ENCODE measurements at places on chromosomes 16 and 17.

GRCh38 chr16:11586856-11587642 lies at the start of gene LITAF:
TSS of gene LITAF (minus strand) at chr16:11586919. CDS start at chr16:11556730, 30,189 bp downstream.
- peak; percentile 74 for DNase-seq

DNA sequence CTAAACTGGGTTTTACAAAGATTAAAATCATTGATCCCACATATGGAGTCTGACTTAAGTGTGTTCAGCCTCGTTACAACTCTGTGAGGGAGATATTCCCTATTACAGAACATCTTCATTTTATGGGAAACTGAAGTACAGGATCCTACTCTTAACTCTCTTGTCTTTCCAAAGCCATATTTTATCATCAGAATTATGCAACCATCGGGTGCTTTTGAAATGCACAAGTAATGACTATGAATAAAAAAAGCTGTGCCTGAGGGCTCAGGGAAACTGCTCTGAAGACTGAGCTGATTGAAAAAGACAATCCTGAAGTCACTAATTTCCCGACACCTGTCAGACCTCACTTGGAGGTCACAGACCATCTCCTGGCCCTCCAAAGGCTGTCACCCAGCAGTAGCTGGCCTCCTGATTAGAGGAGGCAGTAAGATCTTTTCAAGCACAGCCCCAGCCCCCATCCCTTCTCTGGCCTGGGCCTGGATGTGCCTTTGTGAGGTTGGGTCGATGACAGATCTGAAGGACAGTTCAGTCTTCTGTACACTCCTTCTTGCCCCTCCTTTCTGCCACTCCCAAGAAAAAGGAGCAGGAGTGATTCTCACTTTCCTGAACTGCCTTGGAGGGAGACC lies 5.6 kb downstream of the AKAP1 start:
- DNase-seq = peak; percentile 29

DNA sequence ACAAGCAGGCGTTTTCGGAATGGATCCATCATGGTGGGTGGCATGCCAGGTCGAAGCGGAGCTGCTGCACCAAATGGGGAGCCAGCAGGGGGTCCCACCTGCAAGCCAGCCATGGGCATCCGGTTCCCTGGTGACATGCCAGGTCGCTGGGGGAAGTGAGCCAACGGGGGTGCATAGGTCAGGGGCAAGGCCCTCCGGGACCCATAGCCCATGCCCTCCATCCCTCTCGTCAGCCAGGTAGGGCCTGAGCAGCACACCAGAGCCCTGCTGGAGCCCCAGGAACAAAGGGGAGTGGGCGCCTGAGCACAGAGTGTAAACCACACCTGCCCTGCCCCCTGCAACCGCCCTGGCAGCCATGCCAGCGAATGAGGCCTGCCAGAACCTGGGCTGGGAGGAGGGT lies 5.0 kb downstream of the SMARCD2 start:
- no peak for DNase-seq

GRCh38 chr16:77967054-77967904 lies 55.1 kb upstream of the CLEC3A start:
- DNase-seq = no peak

- DNase-seq = no peak
Measured at GRCh38 chr17:63291258-63291657, 154.8 kb downstream of the CYB561 start.

DNA sequence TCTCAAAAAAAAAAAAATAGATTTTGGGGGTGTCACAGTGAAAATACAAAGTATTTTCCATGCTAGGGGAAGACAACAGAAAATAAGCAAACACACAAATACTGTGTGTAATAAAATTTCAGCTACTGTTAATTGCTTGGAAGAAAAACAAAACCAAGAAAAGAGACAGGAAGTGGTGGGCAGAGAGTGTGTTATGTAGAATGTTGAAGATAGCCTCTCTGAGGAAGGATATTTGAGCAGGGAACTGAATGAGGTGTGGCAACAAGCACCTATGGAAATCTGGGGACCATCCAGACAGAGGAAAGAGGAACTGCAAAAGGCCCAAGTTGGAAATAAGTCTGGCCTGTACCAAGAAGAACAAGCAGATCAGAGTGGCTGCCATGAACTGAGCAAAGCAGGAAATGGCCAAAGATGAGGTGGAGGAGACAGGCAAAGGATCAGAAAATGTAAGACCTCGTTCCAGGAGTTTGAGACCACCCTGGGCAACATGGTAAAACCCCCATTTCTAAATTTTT lies 7.8 kb upstream of the USP31 start:
- DNase-seq = no peak

DNA sequence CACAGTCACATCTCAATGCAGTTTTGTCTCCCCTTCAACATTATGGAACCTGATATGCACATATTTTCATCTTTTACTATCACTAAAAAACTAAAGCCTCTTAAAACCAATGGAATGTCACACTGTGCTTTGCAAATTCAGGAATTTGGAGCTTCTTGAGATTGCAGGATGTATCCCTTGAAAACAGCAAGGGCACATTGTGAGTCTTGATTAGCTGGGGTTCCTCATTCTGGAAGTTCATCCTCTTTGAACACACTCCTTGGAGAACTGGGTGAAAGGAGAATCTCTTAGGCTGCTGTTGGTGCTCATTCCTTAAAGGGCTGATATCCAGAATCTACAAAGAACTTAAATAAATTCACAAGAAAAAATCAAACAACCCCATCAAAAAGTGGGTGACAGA lies 21.1 kb upstream of the MYOCD start:
- no peak for DNase-seq

DNA sequence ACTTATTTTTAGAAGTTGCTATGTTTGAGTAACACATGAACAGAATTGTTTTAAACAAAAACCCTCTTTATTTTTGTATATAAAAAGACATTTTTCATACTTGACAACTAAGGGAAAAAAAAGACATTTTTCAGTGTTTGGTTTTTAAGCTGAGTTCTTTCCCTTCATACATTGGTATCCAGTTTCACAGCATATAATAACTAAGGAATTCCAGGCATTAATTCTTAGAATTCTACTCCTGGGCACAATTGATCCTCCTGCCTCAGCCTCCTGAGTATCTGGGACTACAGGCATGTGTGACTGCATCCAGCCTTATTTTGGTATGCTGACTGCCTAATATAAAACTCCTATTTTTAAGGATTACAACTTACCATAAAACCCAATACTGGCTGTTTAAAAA lies 8.4 kb downstream of the FBXO47 start:
- DNase-seq = no peak

GRCh38 chr16:81450783-81451491 lies 6.3 kb downstream of the CMIP start:
- no peak for DNase-seq

GRCh38 chr17:69913616-69914015 lies 161.4 kb upstream of the KCNJ16 start:
- DNase-seq = no peak

DNA sequence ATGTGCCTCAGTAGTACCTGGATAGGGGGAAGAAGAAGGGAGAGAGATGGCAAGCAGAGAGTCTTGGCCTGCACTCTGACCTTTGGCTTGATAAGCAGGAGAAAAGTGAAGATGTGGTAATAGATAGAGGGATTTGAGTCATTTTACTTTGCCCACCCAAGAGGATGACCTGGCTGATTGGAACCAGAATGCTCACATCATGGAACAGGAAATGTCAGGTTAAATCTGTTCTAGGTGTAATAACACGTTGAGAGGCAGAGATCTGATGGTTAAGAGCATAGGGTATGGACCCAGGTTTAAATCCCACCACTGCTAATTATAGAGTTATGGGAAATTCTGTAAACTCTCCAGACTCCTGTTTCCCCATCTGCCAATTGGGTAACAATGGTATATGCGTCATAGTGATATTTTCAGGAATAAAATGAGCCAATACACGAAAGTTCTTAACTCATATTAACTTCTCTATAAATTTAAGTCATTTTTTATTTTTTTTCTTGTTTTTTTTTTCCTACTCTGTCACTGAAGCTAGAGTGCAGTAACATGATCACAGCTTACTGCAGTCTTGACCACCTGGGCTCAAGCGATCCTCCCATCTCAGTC lies 8.1 kb upstream of the CCL18 start:
- no peak for DNase-seq

- DNase-seq = no peak
Measured at GRCh38 chr17:74104921-74105320, 98.6 kb upstream of the RPL38 start.

GRCh38 chr17:77437017-77437416 lies 296.2 kb downstream of the SEC14L1 start:
- no peak for DNase-seq

- peak; percentile 5 for DNase-seq
Measured at GRCh38 chr16:85860413-85861094, 38.4 kb upstream of the IRF8 start.

GRCh38 chr17:42997390-42997983 lies 732 bp upstream of the RPL27 start:
- DNase-seq = no peak

GRCh38 chr16:4160658-4161430 lies 44.6 kb upstream of the ADCY9 start:
- no peak for DNase-seq

GRCh38 chr16:28189245-28189644 lies 22.5 kb downstream of the XPO6 start:
- DNase-seq = no peak

GRCh38 chr17:75819116-75819515 lies 25.1 kb downstream of the UNC13D start:
- no peak for DNase-seq

GRCh38 chr16:51710186-51710585 lies 559.1 kb upstream of the SALL1 start:
- DNase-seq = no peak

DNA sequence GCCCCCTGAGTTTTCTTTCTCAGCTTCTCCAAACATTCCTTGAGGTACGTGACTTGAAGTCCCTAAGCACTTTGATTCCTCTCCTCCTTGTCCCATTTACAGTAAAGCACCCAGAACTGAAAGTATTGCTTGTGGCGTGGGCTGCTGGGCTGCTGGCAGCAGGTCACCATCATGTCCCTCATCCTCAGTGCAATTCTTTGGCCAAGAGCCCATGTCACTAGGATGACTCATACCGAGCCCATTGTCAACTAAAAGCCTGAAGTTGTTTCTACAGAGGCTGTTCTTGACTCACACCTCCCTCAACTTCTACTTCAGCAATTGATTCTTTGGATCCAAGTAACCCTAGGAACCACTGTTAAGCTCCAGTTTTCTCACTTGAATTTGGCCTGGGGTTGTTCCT lies 54.3 kb downstream of the KPNA2 start:
- peak; percentile 12 for DNase-seq

- DNase-seq = no peak
Measured at GRCh38 chr17:2067608-2068024, 12.7 kb downstream of the HIC1 start.

GRCh38 chr17:21282231-21282630 lies 2.3 kb upstream of the MAP2K3 start:
- peak; percentile 92 for DNase-seq

- no peak for DNase-seq
Measured at GRCh38 chr16:48617104-48617705, 7.2 kb upstream of the N4BP1 start.

DNA sequence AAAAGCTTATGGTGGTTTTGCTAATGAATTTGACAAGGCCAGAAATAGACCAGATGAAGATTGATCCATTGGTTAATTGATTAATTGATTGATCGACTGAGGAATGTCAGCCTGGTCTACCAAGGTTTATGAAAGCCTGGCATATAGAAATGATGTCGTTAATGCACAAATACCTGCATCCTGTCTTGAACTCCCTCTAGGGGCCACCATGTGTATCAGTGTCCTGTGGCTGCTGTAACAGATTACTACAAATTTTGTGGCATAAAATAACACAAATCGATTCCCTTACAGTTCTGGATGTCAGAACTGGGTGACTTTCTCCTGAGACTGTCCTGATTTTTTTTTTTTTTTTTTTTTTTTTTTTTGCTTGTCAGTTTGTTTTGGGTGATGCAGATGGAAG lies 553.2 kb downstream of the MAF start:
- no peak for DNase-seq

DNA sequence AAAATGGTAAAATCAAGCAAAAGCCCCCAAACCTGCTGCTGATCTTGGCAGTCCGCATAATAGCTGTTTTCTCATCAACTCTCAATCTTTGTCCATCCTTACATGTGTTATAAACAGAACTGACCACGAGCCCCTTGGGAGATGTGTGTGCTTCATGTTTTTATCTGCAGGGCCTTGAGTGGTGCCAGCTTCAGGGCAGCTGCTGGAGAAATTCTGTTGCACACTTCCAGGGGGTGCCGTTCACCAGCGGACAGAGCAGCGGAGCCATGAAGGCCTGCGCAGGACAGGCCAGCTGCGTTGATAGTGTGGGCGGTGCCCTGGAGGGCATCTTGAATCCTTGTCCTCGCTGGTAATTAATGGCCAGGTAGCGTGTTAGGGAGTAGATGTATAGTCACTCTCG lies 20.1 kb downstream of the MPRIP start:
- DNase-seq = no peak

DNA sequence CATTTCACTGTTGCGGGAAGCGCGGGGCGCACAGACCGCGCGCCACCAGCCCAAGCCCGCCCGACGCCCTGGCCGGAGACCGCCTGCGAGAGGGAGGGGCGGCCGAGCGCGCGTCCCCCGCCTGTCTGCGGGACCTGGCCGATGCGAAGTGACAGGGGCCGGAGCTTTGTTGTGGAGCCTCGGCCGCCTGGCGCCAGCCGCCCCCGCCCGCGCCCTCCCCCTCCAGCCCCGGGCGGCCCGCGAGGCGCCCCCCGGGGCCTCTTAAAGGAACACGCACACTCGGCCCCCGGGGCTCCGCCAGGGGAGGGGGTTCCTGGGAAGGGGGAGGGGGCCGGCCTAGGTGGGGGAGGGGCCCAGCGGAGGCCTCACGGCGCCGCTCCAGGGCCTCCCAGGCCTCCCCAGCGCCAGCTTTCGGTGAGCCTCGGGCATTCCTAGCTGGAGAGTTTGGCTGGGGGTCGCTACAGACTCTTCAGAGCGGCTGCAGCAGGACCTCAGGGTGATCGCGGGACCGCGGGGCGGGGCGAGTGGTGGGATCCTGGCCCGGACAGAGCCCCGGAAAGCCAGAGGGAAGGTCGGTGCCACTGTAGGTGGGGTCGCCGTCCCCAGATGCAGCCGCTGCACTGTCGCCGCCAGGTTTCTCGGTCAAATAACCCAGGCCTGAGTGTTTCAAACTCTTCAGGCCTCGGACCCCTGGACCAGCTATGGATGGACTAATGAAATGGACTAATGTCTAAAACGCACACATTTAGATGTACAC lies 2.4 kb upstream of the TBX2 start:
- DNase-seq = no peak

GRCh38 chr16:31695667-31696066 lies 168.0 kb downstream of the AHSP start:
- DNase-seq = no peak

DNA sequence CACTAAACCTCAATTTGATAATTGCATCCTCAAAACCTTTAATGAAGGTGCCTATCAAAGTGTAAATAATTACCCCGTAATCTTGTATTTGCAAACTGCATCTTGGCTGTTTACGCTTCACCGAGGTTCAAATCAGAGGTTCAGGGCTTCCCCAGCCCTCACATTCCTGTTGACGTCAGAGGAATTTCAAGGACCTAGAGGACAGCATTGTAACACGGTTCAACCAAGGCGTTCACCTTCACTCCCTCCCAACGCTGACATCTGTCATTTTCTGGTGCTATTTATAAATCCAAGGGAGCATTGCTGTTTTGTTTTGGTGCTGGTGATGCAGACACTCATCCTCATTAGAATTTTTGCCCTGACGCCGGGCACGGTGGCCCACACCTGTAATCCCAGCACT lies 691.6 kb upstream of the RBFOX1 start:
- no peak for DNase-seq

- no peak for DNase-seq
Measured at GRCh38 chr17:57935833-57936807, 19.1 kb downstream of the CUEDC1 start.

- DNase-seq = no peak
Measured at GRCh38 chr17:60959696-60960095, 282.0 kb downstream of the BCAS3 start.

Measured in mammary epithelial cell (primary cell).